Esophagus mucosa (tissue), 1 donor: ENCODE measurements at places on chromosomes 12 and 14. TPM values are rescaled to one million over a fixed set of nuclear protein-coding genes. Genes with fewer than 3 reads are reported as not detected.

Gene COX8C
- total RNA-seq, result not detected

Gene HOXC13
- 0.52 TPM for total RNA-seq

Gene PTPRO
- total RNA-seq, result 0.08 TPM

Gene OR4E1
- total RNA-seq, result not detected

Gene SYCP3
- total RNA-seq, result 0.12 TPM

Gene TTC9
- total RNA-seq, result 40.5 TPM

Gene TAMALIN
- 3.9 TPM for total RNA-seq

Gene NGB
- not detected for total RNA-seq

Gene RDH12
- total RNA-seq, result 30.9 TPM

Gene ZDHHC22
- total RNA-seq, result not detected

Gene RERG
- total RNA-seq, result 1.9 TPM

Gene ADGRD1
- 2.5 TPM for total RNA-seq

Gene NANOG
- 0.52 TPM for total RNA-seq

Gene DNAI7
- total RNA-seq, result not detected

Gene UTP20
- total RNA-seq, result 11.5 TPM

Gene HOXC4
- total RNA-seq, result 5.1 TPM

Gene SERPINA12
- total RNA-seq, result not detected

Gene FAM181A
- not detected for total RNA-seq

Gene DDX11
- total RNA-seq, result 17.7 TPM

Gene NINJ2
- total RNA-seq, result 2.9 TPM

Gene SLC6A13
- total RNA-seq, result not detected

Gene DNAH10
- 0.12 TPM for total RNA-seq

Gene JPH4
- total RNA-seq, result 0.04 TPM

Gene GPX2
- total RNA-seq, result 68.1 TPM

Gene SMCO2
- 0.76 TPM for total RNA-seq

Gene PRH2
- total RNA-seq, result not detected

Gene IL22
- total RNA-seq, result 0.44 TPM

Gene PTPRB
- 5.1 TPM for total RNA-seq

Gene MLEC
- total RNA-seq, result 40.1 TPM

Gene IGF1
- 1.5 TPM for total RNA-seq

Gene ART4
- total RNA-seq, result 0.08 TPM

Gene TAS2R19
- 1.2 TPM for total RNA-seq

Gene ACTR10
- total RNA-seq, result 36.2 TPM

Gene TM7SF3
- 96.5 TPM for total RNA-seq

Gene CLEC7A
- 22.3 TPM for total RNA-seq

Gene KRT72
- total RNA-seq, result not detected

Gene CLEC9A
- not detected for total RNA-seq

Gene HOXC10
- total RNA-seq, result 0.64 TPM

Gene NOS1
- total RNA-seq, result 1.7 TPM

Gene KLHL33
- 0.04 TPM for total RNA-seq

Gene DHRS2
- not detected for total RNA-seq

Gene HOXC9
- total RNA-seq, result 1.2 TPM

Gene SERPINA10
- not detected for total RNA-seq

Gene RTN1
- 0.80 TPM for total RNA-seq

Gene INSM2
- total RNA-seq, result not detected

Gene PMCH
- not detected for total RNA-seq

Gene PPP2R5C
- 106 TPM for total RNA-seq

Gene ZC3H14
- 32.7 TPM for total RNA-seq
